ENCODE measurements at places on chromosomes 11 and 22. TPM values are rescaled to one million over a fixed set of nuclear protein-coding genes. Genes with fewer than 3 reads are reported as not detected.

DNA sequence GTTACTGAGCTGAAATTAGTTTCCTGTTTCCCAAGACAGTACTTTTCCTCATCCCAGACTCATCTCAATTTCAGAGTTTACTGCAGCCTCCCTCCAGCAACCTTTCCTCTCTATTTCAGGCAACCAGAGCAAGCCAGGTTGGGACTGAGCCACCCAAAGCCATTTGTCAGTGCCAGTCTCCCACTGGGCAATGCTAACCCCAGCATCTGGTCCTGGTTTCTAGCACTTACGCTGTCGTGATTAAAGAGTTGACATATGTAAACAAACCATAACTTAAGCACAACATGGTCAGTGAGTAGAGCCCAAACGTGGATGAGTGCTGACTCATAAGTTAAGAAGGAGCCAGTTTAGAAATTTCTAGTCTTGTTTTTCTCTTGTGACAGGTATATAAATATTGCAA lies 119.6 kb upstream of the BLID start:
- H3K27ac ChIP-seq, result no peak overlapping the region
- DNase-seq, result no peak
- no peaks in the 10 kb centered on the region for H3K4me1 ChIP-seq
- H3K36me3 ChIP-seq, result no peaks in the 10 kb centered on the region
- H3K27me3 ChIP-seq, result no peaks in the 10 kb centered on the region

- no peaks in the 10 kb centered on the region for H3K27me3 ChIP-seq
- no peak overlapping the region for H3K27ac ChIP-seq
- DNase-seq, result no peak
- no peaks in the 10 kb centered on the region for H3K36me3 ChIP-seq
- H3K4me1 ChIP-seq, result no peaks in the 10 kb centered on the region
- H3K4me3 ChIP-seq, result no peak overlapping the region
Measured at GRCh38 chr22:27952091-27952490, 33.0 kb upstream of the PITPNB start.

DNA sequence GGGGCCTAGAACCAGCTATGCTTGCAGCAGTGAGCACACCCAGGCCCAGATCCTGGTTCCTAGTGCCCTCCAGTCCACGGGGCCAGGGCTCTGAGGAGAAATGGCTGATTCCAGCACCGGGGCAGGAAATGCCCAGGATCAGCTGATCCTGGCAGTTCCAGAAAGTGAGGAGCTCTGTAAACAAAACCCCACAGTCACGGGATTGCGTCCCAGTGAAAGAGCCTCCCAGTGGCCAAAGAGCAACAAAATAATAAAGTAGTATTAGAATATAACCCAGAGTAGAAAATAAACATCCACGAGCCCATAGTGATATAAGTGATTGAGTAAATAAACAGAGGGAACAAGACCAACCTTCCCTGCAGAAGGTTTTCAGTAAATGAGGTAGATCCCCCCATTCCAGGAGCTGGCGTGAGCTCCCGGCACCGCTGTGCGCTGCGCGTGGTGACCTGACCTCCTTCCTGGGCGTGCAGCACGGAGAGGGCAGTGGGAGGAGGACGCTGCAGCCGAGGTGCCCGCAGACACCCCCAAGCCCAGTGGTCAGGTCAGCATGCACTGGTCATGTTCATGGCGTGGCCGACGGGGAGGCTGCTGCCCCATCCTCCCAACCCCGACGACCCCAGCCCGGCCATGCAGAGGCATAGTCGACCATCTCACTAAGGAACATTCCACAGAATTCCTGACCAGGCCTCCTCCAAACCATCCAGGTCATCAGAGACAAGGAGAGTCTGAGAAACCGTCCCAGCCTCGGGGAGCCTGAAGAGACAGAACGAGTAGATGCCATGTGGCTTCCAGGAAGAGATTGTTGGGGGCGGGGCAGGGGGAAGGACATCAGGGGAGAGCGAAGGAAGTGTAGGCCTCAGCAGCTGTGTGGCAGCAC lies 19.8 kb downstream of the PTDSS2 start:
- H3K4me1 ChIP-seq, result no peaks in the 10 kb centered on the region
- no peak overlapping the region for H3K4me3 ChIP-seq
- DNase-seq, result no peak

GRCh38 chr11:8287297-8287696 lies 23.6 kb upstream of the LMO1 start:
- DNase-seq, result no peak
- peaks cover 7% of the 10 kb centered on the region for H3K27me3 ChIP-seq
- no peak overlapping the region for H3K27ac ChIP-seq
- H3K36me3 ChIP-seq, result no peaks in the 10 kb centered on the region
- no peak overlapping the region for H3K4me3 ChIP-seq

GRCh38 chr11:61776561-61777075 lies 15.8 kb downstream of the TMEM258 start:
- peak; percentile 75 for DNase-seq
- H3K27ac ChIP-seq, result no peak overlapping the region
- peak overlapping the region; percentile 42 for H3K4me3 ChIP-seq
- H3K4me1 ChIP-seq, result peaks cover 25% of the 10 kb centered on the region
- H3K27me3 ChIP-seq, result peaks cover 2% of the 10 kb centered on the region

DNA sequence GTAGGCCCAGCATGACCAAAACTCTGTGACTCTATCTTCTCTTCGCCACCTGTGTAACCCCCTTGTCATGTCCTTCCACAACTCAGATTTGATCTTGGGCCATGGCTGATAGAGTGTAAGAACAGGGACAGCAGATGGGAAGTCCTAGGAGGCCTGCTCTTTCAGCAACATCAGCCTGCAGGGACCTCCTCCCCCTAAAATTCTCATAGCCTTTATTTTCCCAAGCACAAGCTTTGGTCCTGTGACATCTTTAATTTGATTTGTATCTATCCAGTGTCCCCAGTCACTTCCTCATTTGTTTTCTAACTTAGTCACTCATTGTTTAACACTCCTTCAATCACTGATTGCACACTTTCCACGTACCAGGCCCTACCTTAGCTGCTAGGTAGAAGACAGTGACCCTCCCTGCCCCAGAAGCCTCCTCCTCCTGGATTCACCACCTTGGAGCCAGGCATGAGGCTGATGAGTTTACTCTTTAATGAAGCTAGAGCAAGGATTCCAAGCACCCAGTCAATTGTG lies 5.3 kb downstream of the UBQLN3 start:
- no peaks in the 10 kb centered on the region for H3K36me3 ChIP-seq
- H3K4me3 ChIP-seq, result no peak overlapping the region
- no peaks in the 10 kb centered on the region for H3K4me1 ChIP-seq

- no peak overlapping the region for H3K27ac ChIP-seq
- H3K27me3 ChIP-seq, result no peaks in the 10 kb centered on the region
- no peak overlapping the region for H3K4me3 ChIP-seq
- H3K36me3 ChIP-seq, result no peaks in the 10 kb centered on the region
- no peaks in the 10 kb centered on the region for H3K4me1 ChIP-seq
Measured at GRCh38 chr11:100673063-100673462, 14.0 kb upstream of the ARHGAP42 start.

- no peaks in the 10 kb centered on the region for H3K4me1 ChIP-seq
- H3K36me3 ChIP-seq, result peaks cover 6% of the 10 kb centered on the region
- H3K27ac ChIP-seq, result no peak overlapping the region
- no peaks in the 10 kb centered on the region for H3K27me3 ChIP-seq
Measured at GRCh38 chr22:42108848-42109247, 18.3 kb upstream of the NDUFA6 start.

- no peak overlapping the region for H3K4me3 ChIP-seq
- H3K4me1 ChIP-seq, result peaks cover 24% of the 10 kb centered on the region
- H3K27ac ChIP-seq, result no peak overlapping the region
- no peak for DNase-seq
Measured at GRCh38 chr22:35328472-35328885, 28.8 kb downstream of the TOM1 start.

DNA sequence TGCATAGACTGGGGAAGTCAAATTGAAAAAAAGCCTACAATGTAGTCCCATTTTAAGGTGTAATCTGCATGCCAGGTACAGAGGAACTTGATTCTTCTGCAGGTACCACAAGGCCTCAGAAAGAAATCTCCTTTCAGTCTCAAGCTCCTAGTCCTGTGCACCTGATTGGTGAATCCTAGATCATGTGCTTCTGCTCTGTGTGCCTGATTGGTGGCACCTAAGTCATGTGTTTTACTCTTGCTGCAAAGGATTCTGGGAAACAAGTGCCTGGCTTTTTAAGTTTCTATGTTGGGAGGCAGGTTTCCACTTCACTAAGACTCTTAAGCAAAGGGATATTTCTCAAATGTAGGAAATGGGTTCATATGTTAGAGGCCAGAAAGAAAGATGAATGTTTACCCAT lies 29.1 kb downstream of the INSC start:
- H3K4me1 ChIP-seq, result no peaks in the 10 kb centered on the region
- H3K27me3 ChIP-seq, result peaks cover 10% of the 10 kb centered on the region
- no peaks in the 10 kb centered on the region for H3K36me3 ChIP-seq
- no peak overlapping the region for H3K4me3 ChIP-seq
- H3K27ac ChIP-seq, result no peak overlapping the region
- no peak for DNase-seq

- peaks cover 2% of the 10 kb centered on the region for H3K36me3 ChIP-seq
- no peaks in the 10 kb centered on the region for H3K27me3 ChIP-seq
- H3K4me1 ChIP-seq, result peaks cover 22% of the 10 kb centered on the region
- no peak for DNase-seq
- H3K4me3 ChIP-seq, result peak overlapping the region; percentile 94
- peak overlapping the region; percentile 94 for H3K27ac ChIP-seq
Measured at GRCh38 chr11:47408598-47409439, 429 bp downstream of the SLC39A13 start.

GRCh38 chr22:49781289-49781782 lies 46.3 kb downstream of the BRD1 start:
- H3K27ac ChIP-seq, result peak overlapping the region; percentile 78
- DNase-seq, result no peak
- peaks cover 19% of the 10 kb centered on the region for H3K4me1 ChIP-seq
- H3K36me3 ChIP-seq, result peaks cover 27% of the 10 kb centered on the region
- no peaks in the 10 kb centered on the region for H3K27me3 ChIP-seq

DNA sequence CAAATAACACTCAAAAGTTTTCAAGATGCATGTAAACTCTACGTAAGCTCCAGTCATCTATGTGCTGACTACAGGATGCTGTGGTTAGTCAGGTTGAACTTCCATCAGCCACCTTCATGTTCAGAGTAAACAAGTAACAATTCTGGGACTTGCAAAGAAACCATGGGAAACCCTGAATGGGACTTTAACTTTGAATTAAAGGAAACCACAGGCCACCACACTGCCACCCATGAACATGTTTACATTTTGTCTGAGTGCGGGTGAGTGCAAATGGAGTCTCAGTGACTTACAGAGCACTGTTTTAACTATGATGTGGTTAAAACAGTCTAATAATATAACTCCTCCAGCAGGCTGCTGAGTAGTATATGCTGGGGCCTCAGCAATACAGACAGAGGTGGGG lies 12.9 kb upstream of the SYTL2 start:
- H3K4me3 ChIP-seq, result peak overlapping the region; percentile 17
- peaks cover 11% of the 10 kb centered on the region for H3K36me3 ChIP-seq
- peaks cover 5% of the 10 kb centered on the region for H3K27me3 ChIP-seq
- H3K4me1 ChIP-seq, result peaks cover 73% of the 10 kb centered on the region

- no peak for DNase-seq
- no peaks in the 10 kb centered on the region for H3K27me3 ChIP-seq
- no peak overlapping the region for H3K27ac ChIP-seq
- H3K4me3 ChIP-seq, result no peak overlapping the region
- H3K36me3 ChIP-seq, result peaks cover 5% of the 10 kb centered on the region
Measured at GRCh38 chr22:42626951-42627625, 12.4 kb upstream of the POLDIP3 start.

GRCh38 chr22:20388200-20388599 lies 5.8 kb upstream of the ZNF74 start:
- no peak for DNase-seq
- H3K27me3 ChIP-seq, result peaks cover 23% of the 10 kb centered on the region
- no peaks in the 10 kb centered on the region for H3K4me1 ChIP-seq
- H3K36me3 ChIP-seq, result no peaks in the 10 kb centered on the region

DNA sequence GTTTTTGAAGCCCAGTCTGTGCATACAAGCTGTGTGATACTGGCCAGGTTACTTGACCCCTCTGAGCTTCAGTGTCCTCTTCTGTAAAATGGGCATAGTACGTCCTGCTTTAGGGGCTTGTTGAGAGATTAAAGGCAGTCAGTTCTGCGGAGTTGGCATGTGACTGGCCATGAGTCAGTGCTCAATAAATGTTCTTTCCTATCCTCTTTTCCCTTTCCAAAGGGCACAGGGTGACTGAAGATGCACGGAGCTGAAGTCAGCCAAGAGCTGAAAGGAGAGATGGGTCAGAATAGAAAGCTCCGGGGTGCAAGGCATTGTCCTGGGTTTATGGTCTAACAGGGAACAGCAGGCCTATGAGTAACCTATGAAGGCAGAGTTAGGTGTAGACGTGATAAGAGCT lies 48.9 kb downstream of the TP53I11 start:
- no peak for DNase-seq
- no peaks in the 10 kb centered on the region for H3K4me1 ChIP-seq
- H3K36me3 ChIP-seq, result no peaks in the 10 kb centered on the region
- no peak overlapping the region for H3K27ac ChIP-seq

DNA sequence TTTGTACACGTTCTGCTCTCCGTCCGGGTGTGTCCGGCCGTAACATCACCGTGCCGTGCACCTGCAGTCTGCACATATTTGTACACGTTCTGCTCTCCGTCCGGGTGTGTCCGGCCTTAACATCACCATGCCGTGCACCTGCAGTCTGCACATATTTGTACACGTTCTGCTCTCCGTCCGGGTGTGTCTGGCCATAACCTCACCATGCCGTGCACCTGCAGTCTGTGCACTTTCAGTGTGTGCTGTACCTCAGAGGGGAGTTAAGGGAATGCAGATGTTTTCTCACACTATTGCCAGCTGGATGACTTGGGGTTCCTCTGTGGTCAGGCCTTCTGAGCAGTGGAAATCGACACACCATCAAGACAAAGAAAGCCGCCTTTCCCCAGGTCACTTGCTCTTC lies 4.2 kb downstream of the TTLL8 start:
- no peaks in the 10 kb centered on the region for H3K36me3 ChIP-seq
- DNase-seq, result no peak
- H3K4me1 ChIP-seq, result no peaks in the 10 kb centered on the region
- peaks cover 6% of the 10 kb centered on the region for H3K27me3 ChIP-seq
- H3K27ac ChIP-seq, result no peak overlapping the region
- no peak overlapping the region for H3K4me3 ChIP-seq

OLFML1 gene
- not detected for total RNA-seq

ZC3H12C gene
- 0.40 TPM for total RNA-seq

CASP12 gene
- total RNA-seq, result not detected

SCN2B gene
- not detected for total RNA-seq

OR5D13 gene
- not detected for total RNA-seq

MRGPRX4 gene
- total RNA-seq, result not detected

USH1C gene
- not detected for total RNA-seq
